HEK293T (cell line): ENCODE measurements at places on chromosomes 6 and 20.

GRCh38 chr6:99530627-99531026 lies 15.4 kb upstream of the USP45 start:
- no peak for DNase-seq

DNA sequence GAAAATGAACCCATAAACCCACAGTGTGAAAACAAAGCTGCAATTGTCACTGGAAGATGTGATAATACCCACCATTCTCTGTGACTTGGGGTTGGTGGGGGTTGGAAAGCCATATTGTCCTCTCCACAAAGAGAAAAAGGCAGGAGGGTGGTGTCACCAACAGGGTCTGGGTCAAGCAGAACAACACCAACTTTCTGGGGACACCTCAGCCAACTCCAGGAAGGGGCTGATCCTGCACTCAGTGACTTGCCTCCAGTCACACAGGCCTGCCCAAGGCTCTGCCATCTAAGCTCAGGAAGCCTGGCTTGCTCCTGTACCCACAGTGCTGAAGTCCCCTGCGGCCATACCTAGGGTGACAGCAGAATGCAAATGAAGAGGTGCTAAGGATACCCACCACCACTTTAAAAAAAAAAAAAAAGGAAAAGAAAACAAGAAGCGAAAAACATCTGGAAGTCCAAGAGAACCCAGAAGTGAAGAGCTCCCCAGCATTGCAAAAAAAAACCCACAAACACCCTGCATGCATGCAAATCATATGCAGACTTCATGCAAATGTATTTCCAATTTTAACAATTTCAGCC lies 110.6 kb downstream of the PREX1 start:
- DNase-seq, result no peak

- DNase-seq, result no peak
These were observed 18.2 kb downstream of the FBXL4 start for GRCh38 chr6:98929498-98930060.

GRCh38 chr6:28947831-28948270 lies 24.1 kb upstream of the TRIM27 start:
- DNase-seq, result no peak

- no peak for DNase-seq
These were observed 37.1 kb downstream of the IGF2R start for GRCh38 chr6:160005861-160006540.

DNA sequence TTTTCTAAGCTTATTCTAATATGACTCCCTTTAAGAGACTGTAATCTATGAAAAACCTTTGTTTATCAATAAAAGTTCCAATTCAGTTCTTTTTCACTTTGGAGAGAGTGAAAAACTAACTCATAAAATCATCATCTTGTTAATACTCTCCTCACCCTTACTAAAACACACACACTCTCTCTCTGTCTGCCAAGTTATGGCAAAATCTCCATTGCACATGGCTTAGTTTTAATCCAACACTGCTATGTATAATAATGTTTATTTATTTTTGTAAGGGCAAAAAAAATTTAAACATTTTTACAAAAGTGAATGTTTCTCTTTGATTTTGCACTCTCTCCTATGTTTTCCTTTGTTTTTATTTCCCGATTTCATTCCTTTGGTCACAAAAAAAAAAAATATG lies 253.2 kb downstream of the BMP7 start:
- no peak for DNase-seq

GRCh38 chr6:106977246-106977645 lies 2.7 kb upstream of the CD24 start:
- DNase-seq, result no peak

DNA sequence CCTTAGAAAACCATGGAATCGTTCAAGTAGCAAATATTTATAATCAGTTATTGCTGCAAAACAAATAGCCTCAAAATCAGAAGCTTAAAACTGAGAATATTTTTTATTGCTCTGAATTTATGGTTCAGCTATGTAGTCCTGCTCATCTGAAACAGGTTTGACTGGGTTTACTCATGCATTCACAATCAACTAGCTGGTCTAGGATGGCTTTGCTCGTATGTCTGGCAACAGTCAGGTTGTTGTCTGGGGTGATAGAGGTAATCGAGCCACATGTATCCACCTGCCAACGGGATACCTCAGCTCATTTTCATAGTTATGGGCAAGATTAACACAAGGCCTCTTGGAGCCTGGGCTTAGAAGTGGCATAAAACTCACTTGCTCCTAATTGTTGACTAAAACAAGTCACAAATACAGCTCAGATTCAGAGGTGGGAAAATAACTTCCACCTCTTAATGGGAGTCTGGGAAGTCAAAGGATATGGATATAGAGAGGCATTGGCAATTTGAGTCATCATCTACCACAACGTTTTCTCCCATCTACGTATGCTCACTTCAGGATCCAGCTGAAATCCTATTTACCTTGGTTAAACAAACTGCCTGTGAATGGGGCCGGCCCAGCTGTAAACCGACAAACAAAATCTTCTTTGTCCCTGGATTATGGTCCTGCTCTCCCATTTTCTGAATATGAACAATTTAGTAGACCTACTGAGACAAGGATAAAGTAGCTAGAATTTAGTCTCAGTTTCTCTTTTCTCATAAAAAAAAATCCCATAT lies 54.5 kb upstream of the TENT5A start:
- DNase-seq, result no peak

GRCh38 chr6:53961679-53962370 lies 149.4 kb upstream of the MLIP start:
- DNase-seq, result no peak

GRCh38 chr6:81758221-81758620 lies 5.7 kb upstream of the TENT5A start:
- DNase-seq, result no peak

DNA sequence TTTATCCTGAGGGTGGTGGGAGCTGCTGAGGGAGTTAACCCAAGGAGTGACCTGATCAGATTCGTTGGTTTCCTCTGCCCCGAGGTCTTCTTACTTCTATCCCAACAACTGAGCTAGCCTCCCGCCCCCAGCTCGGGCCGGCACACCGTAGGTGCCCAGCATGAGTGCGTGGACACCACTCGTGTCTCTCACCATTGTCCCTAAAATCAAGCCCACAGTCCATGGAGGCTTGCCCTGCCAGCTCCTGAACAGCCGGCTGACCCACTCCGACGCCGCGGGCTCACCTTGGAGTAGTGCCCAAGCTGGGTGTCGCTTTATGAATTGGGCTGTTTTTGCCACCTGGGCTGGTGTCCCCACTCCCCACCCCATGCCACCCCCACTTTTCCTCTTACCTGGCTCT lies 59.0 kb upstream of the CCDC167 start:
- no peak for DNase-seq

GRCh38 chr6:79666634-79667033 lies 35.5 kb downstream of the SH3BGRL2 start:
- no peak for DNase-seq

DNA sequence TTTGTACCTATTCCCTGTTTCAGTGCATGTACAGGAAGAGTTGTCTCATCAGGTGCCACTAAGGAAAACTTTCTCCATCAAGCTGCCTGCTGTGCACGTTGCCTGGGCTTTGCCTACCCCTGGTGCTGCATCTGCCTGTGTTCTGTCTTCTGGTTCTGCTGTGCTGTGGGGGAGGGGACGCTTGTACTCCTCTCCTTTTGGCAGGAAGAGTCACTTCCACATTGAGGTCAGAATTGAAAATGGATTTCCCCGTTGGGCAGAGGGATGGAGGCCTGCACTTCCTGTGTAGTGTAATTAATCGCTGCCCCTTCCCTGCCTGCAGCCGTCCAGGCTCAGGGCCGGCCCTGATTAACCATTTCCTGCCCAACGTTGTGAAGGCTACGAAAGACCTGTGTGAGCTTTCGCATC lies 153.3 kb downstream of the SCML4 start:
- DNase-seq, result no peak

- DNase-seq, result peak; percentile 76
These were observed 57.9 kb upstream of the MAP7 start for GRCh38 chr6:136607932-136608772.

- no peak for DNase-seq
These were observed 327.2 kb downstream of the DHX35 start for GRCh38 chr20:39289316-39289715.

GRCh38 chr20:47704746-47705496 lies 80.4 kb downstream of the SULF2 start:
- DNase-seq, result no peak

DNA sequence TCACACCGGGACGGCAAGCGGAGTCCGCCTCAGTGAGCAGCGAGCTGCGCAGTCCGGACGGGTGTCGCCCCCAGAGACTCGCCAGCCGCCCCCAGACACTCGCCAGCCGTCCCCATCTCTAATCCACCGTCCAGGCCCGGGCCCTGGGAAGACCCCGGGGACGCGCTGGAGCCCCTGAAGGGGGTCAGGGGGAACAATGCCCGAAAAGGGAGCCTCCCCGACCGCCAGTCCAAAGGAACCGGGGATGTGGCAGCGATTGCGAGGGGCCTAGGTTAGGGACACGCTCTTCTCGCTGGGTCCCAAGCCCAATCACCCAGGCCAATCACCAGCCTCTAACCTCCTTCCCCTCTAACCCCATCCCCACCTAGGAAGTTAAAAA lies 33.1 kb downstream of the TFAP2A start:
- DNase-seq, result no peak

DNA sequence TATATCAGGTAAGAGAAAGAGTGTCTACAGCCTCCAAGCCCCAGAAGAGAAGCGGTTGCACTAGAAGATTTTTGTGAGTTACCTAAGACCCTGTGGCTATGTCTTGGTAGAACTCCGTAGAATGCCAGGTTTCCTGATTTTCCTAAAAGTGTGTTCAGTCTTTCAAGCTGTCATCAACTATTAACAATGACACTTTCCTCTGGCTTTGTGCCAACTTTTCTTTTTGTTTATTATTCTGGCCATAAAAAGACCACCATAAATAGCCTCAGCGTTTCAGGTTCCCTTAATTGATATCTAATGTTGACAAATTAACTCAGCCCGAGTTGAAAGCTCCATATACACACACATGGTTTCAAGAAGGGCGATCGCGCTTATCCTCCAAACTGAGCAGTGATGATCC lies 1.2 kb downstream of the PAK5 start:
- DNase-seq, result no peak

GRCh38 chr6:115617031-115617430 lies 443.7 kb downstream of the FRK start:
- no peak for DNase-seq

GRCh38 chr6:1815827-1816452 lies 206.2 kb downstream of the FOXC1 start:
- DNase-seq, result no peak

DNA sequence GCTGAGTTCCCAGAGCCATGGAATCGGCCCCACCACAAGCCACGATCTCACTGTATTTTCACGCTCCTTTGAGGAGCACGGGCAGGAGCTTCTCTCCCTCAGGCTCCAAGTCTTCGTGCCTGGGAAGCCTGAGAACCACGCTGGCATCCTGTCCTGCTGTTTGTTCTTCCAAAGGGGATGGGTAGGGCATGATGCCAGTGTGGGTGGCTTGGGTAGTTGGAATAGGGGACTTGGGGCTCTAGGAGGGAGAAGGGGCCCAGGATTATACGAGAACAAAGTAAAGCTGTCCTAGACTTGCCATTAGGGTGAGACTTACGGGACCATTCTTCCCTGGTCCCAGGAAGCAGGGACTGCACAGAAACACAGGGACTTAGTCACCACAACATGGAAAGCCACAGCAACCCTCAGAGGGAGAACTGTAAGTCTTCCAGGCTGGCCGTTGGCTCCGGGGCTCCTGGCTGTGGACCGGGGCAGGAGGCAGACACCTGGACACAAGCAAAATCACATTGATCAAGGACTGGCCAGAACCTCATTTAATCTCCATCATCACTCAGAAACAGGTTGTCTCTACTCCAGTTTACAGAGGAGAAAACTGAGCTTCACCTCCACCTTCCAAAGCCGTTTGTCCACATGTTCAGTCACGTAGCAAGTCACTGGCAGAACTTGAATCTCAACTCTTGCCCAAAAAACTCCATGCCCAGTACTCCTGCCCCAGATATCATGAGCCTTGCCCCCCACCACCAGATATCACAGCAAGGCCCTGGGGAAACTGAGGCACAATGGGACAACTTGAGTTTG lies 1.3 kb downstream of the CCN5 start:
- DNase-seq, result no peak

GRCh38 chr6:65700561-65700960 lies 6.5 kb downstream of the EYS start:
- DNase-seq, result no peak

- no peak for DNase-seq
These were observed 30.9 kb downstream of the LRRC1 start for GRCh38 chr6:53825532-53826321.

GRCh38 chr6:107962723-107963122 lies 4.7 kb upstream of the SEC63 start:
- no peak for DNase-seq

GRCh38 chr6:64861039-64861651 lies 845.9 kb downstream of the EYS start:
- DNase-seq, result no peak

DNA sequence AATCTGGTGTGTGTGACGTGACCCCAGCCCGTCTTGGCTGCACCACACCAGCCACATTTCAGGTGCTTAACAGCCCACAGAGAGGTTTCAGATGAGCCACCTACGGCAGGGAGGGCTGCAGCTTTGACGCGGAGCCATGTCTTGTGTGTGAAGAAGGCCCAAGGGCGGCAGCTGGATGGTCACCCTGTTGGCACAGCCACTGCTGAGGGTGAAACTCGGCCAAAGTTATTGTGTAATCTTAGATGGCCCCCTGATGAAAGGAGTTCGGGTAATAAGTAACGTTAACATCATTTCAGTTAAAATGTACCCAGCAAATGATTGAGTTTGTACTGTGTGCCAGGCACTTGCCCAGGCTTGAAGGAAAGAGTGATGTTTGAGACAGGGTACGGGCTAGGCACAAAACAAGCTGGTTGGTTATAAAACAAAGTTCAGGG lies 97.2 kb downstream of the SSR1 start:
- DNase-seq, result no peak

DNA sequence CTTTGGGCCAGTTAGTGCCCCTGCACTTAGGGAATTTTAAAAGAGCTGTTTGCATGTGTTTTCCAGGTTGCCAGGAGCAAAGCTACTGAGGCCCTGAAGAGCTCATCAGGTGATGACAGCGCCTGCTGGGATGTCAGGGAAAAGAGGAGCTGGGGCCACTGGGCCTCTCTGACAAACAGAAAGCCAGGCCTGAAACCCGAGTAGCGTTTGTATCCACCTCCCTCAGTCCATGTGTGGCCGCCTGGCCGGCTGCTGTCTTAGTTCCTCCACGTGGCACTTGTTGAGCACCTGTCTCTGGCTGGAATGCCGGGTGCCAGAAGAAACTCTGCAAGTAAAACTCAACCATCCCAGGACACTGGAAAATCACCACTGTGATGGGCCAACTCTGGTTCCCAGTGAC lies 601.2 kb downstream of the CDH26 start:
- DNase-seq, result no peak

DNA sequence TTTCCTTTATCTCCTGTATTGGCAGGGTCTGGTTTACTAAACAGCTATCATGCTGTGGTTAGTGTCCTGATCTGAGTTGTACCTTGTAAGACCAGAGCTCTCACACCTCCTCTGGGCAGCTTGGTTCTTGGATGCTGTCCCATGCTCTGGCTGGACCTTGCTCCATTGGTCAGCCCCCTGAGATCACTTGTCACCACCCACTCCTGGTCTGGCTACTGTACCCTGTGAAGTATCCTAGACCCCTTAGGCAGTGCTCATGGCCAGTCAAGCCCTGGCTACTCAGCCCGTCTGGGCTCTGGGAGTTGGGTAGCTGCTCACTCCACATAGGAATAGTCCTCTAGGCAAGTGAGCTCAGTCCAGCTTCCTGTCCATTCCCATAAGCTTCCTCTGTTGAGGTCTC lies 31.1 kb downstream of the ADGRF4 start:
- no peak for DNase-seq
